HFFc6 (cell line): ENCODE measurements at places on chromosomes 1 and 21. TPM values are rescaled to one million over a fixed set of nuclear protein-coding genes. Genes with fewer than 3 reads are reported as not detected.

DNA sequence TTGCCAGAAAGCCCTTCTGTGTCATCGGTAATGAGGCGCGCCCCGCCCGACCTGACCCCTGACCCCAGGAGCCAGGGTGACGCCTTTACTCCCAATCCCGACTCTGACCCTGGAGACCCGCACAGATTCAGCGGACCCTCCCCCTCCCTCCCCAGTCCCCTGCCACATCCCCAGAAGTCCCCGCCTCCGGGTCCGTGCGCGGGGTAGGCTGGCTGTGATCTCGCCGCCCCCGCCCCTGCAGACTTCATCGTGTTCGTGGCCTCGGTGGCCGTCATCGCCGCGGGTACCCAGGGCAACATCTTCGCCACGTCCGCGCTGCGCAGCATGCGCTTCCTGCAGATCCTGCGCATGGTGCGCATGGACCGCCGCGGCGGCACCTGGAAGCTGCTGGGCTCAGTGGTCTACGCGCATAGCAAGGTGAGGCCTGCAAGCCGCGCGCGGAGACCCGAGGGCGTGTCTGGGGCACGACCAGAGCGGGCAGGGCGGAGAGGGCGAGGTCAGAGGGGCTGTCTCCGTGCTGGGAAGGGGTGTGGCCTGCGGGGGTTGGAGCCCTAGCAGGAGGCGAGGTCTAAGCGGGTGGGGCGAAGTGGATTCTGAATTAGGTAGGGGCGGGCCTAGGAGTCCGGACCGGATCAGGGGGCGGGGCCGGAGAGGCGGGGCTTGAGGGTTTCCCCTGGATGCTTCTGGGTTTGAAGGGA is 34.8 kb downstream of the KCNQ4 start:
- peak overlapping the region; percentile 53; the same call in 1 of the 2 replicates for H3K4me3 ChIP-seq
- no peaks in the 10 kb centered on the region for H3K4me1 ChIP-seq
- no peak overlapping the region for H3K27ac ChIP-seq
- DNase-seq: no peak

DNA sequence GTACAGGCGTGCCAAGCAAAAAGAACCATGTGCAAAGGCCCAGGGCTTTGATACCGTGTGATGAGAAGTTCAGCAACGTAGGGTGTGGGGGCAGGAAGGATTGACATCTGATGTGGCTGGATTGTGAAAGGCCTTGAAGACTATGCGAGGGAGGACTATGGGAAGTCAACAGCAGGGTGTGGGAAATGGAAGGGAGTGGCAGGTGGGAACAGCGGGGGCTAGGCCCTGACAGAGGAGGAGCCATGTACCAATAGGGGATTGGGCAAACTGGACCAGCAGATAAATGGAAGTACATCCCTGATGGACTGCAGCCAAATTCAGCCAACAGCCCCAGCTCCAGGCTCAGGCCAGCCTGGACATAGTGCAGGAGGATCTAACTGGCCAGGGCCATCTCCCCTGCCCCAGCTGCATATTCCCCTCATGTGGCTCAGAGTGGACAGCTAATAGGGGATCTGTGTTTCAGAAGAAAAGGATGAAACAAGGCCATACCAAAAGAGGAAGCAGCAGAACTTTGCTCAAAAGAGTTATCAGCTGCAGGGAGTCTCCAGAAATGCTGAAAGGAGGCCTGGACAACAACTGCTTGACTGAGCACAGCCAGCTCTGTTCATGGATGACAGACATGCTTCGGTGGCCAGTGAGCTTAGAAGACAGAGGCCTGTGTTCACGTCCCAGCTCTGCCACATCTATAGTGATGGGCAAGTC is 140.2 kb upstream of the SGIP1 start:
- DNase-seq: no peak
- H3K36me3 ChIP-seq: peaks cover 10% of the 10 kb centered on the region
- H3K27ac ChIP-seq: no peak overlapping the region
- no peak overlapping the region for H3K4me3 ChIP-seq
- H3K4me1 ChIP-seq: peaks cover 5% of the 10 kb centered on the region

- peak overlapping the region; percentile 73 for H3K27ac ChIP-seq
- peak overlapping the region; percentile 63; the same call in 1 of the 2 replicates for H3K4me3 ChIP-seq
- peaks cover 17% of the 10 kb centered on the region for H3K27me3 ChIP-seq
Observed at GRCh38 chr1:234608911-234609690, 877 bp downstream of the IRF2BP2 start.

DNA sequence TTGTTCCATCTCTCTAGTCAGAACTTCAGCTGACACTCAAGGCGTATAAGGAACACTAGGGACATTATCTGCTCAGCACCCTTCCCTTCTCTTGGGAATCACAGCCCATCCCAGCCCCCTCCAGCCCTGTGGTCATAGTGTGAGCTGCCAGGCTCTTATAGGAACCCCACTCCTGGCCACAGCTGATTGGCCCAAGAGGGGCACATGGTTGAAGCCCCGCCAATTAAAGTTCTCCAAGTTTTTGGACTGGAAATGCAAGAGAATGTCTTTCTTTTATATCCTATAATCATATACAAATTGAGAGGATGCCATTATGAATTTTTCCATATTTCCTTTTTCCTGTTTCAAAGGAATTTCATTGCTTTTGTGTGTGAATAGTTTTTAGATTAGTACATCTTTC is 40.7 kb downstream of the FOXO6 start:
- no peak for DNase-seq
- H3K4me3 ChIP-seq: no peak overlapping the region
- H3K27ac ChIP-seq: no peak overlapping the region
- peaks cover 39% of the 10 kb centered on the region for H3K27me3 ChIP-seq
- H3K4me1 ChIP-seq: no peaks in the 10 kb centered on the region
- no peaks in the 10 kb centered on the region for H3K36me3 ChIP-seq

DNA sequence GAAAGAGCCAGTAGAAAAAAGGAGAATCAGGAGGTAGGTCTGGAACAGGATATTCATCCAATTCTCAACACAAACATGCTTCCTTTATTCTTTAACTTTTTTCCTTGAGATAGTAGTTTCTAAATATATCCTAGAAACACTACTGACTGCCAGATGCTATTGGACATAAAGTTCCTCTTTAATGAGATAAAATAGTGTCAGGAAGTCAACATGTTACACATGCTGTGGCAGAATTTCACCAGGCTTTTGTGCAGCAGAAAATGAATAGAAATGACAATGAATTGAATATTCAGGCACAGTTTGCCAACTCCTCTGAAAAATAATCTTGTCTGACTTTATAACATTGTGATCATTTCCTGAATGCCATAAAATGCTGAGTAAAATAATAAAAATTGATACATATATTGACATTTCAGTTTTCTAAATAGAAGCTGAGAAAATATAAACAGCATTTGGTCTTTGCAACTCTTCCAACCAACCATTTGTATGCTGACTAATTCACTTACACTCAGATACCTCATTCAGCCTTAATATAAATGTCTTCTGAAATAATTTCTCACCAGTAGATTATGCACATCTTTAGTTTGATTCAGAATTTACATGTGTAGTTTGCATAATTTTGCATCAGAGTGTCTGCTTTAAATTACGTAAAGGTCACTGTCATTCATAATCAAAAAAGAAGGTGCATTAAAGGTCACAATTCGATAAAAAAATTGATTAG is 486.1 kb upstream of the ADGRL2 start:
- H3K27me3 ChIP-seq: no peaks in the 10 kb centered on the region; the same call in 1 of the 2 replicates
- no peak overlapping the region for H3K27ac ChIP-seq
- no peak overlapping the region for H3K4me3 ChIP-seq
- no peak for DNase-seq
- H3K4me1 ChIP-seq: no peaks in the 10 kb centered on the region
- H3K36me3 ChIP-seq: no peaks in the 10 kb centered on the region

DNA sequence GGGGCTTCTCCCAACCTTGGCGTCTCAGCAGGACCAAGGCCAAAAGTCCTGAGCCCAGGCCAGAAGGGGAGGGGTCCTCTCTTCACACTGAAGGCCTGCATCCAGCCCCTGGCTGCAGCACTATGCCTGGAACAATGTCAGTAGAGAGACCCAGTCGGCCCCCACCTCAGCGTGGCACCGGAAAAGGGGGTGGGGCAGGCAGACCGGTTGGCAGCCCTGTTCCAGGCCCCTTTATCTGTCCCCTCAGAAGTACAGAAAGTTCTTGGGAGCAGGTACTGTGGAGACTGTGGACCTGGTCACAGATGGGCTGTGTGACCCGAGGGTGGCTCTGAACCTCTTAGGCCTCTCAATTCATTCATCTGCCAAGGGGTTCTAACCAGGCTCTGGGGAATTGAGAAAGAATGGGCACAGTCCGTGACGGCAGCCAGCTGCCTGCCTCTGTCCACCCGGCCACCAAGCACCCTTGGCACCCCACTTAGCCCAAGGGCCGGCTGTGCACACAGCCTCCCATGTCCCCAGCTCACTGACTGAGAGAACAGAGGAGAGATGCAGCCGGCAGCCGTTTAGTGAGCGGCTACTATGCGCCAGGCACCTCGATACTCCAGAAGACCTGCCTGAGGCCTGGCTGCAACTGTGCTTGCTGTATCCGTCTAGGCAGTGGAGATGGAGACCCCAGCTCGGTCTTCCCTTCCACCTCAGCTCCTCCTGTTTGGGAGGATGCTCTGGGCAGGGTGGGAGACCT is 23.9 kb downstream of the RUNX3 start:
- DNase-seq: no peak
- no peak overlapping the region for H3K4me3 ChIP-seq
- H3K27ac ChIP-seq: no peak overlapping the region
- peaks cover 8% of the 10 kb centered on the region; the same call in 1 of the 2 replicates for H3K4me1 ChIP-seq
- peaks cover 8% of the 10 kb centered on the region; the same call in 1 of the 2 replicates for H3K36me3 ChIP-seq

DNA sequence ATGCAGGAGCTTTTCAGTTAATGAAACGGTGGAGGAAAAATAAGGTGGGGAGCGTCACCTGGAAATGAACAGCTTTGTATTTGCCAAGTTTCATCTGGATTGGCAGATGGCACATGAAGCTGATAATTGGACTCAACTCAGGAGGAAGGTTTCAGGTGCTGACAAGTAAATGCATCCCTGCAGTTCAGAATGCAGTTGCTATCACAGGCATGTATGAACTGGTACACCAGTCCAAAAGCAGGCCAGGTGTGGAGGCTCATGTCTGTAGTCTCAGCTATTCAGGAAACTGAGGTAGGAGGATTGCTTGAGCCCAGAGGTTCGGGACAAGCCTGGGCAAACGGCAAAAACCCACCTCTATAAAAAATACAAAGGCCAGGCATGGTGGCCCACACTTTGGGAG is 15.5 kb downstream of the DEGS1 start:
- peaks cover 21% of the 10 kb centered on the region for H3K4me1 ChIP-seq
- peaks cover 1% of the 10 kb centered on the region; the same call in 1 of the 2 replicates for H3K27me3 ChIP-seq
- peaks cover 10% of the 10 kb centered on the region for H3K36me3 ChIP-seq

The SPATA17 gene
- 0.11 to 0.21 TPM in 2 of 3 replicates, not detected in the other for total RNA-seq

The SERBP1 gene
- total RNA-seq: 210 to 263 TPM (median 224 TPM) in 3 replicates

The BACE2 gene
- total RNA-seq: 3.3 to 13.2 TPM (median 10.7 TPM) in 3 replicates
